Adipose tissue (tissue), 3 donors: ENCODE measurements at places on chromosomes 2 and 18. TPM values are rescaled to one million over a fixed set of nuclear protein-coding genes. Genes with fewer than 3 reads are reported as not detected.

The MAP3K19 gene
- polyA plus RNA-seq: not detected

The IL36B gene
- not detected for polyA plus RNA-seq

The IL1R2 gene
- polyA plus RNA-seq: 6.9 TPM

The IWS1 gene
- 24.8 TPM for polyA plus RNA-seq

The VPS4B gene
- 17.5 TPM for polyA plus RNA-seq

The SALL3 gene
- not detected for polyA plus RNA-seq

The EFEMP1 gene
- 29.6 TPM for polyA plus RNA-seq

The PSMA8 gene
- polyA plus RNA-seq: not detected

The C2orf66 gene
- polyA plus RNA-seq: 0.06 TPM

The DES gene
- 18.9 TPM for polyA plus RNA-seq

The HRH4 gene
- polyA plus RNA-seq: 0.04 TPM

The KCTD18 gene
- 14.1 TPM for polyA plus RNA-seq

The OR6B2 gene
- polyA plus RNA-seq: not detected

The PAX3 gene
- polyA plus RNA-seq: not detected

The LIMS4 gene
- polyA plus RNA-seq: 5.8 TPM

The SERPINB10 gene
- 0.90 TPM for polyA plus RNA-seq

The MYL1 gene
- 3.4 TPM for polyA plus RNA-seq

The IL1F10 gene
- polyA plus RNA-seq: not detected

The CCDC85A gene
- polyA plus RNA-seq: 0.76 TPM

The AAMP gene
- 64.6 TPM for polyA plus RNA-seq

The EGR4 gene
- polyA plus RNA-seq: not detected

The PUM2 gene
- 19.9 TPM for polyA plus RNA-seq

The COLEC12 gene
- 10.8 TPM for polyA plus RNA-seq

The SP110 gene
- 13.9 TPM for polyA plus RNA-seq

The CCDC121 gene
- polyA plus RNA-seq: 1.5 TPM

The IL36G gene
- polyA plus RNA-seq: not detected

The APLF gene
- polyA plus RNA-seq: 0.94 TPM

The GCG gene
- polyA plus RNA-seq: not detected

The SCN1A gene
- 0.01 TPM for polyA plus RNA-seq

The PDE1A gene
- 27.3 TPM for polyA plus RNA-seq

The SLC19A3 gene
- polyA plus RNA-seq: 76.7 TPM

The IL36A gene
- 0.45 TPM for polyA plus RNA-seq

The PCARE gene
- polyA plus RNA-seq: 0.07 TPM

The REG1A gene
- polyA plus RNA-seq: 98,098 TPM

The CNTNAP5 gene
- not detected for polyA plus RNA-seq

The LOXL3 gene
- 0.78 TPM for polyA plus RNA-seq

The ADCYAP1 gene
- polyA plus RNA-seq: 0.34 TPM

The RAPGEF4 gene
- 2.6 TPM for polyA plus RNA-seq

The CROCC2 gene
- polyA plus RNA-seq: 0.01 TPM

The STARD6 gene
- polyA plus RNA-seq: not detected

The COX5B gene
- 281 TPM for polyA plus RNA-seq

The ASTL gene
- not detected for polyA plus RNA-seq

The UPP2 gene
- 0.22 TPM for polyA plus RNA-seq

The KIF1A gene
- 0.18 TPM for polyA plus RNA-seq

The MBD1 gene
- polyA plus RNA-seq: 39.3 TPM

The SKA1 gene
- polyA plus RNA-seq: not detected

The TGFA gene
- polyA plus RNA-seq: 3.2 TPM

The CMPK2 gene
- 3.5 TPM for polyA plus RNA-seq

The KCNE4 gene
- polyA plus RNA-seq: 6.9 TPM

The SERPINB12 gene
- polyA plus RNA-seq: not detected
